Hindlimb muscle (tissue), 1 donor: ENCODE measurements at places on chromosomes 4 and X. TPM values are rescaled to one million over a fixed set of nuclear protein-coding genes. Genes with fewer than 3 reads are reported as not detected.

SEC24D gene
- polyA plus RNA-seq, result 41.3 TPM

SRPK3 gene
- 318 TPM for polyA plus RNA-seq

CISD2 gene
- 24.7 TPM for polyA plus RNA-seq

APLN gene
- polyA plus RNA-seq, result 15.7 TPM

TAF7L gene
- 0.15 TPM for polyA plus RNA-seq

ADH1B gene
- 10.2 TPM for polyA plus RNA-seq

HTN1 gene
- 0.05 TPM for polyA plus RNA-seq

SYN1 gene
- polyA plus RNA-seq, result 8.8 TPM

SERPINA7 gene
- not detected for polyA plus RNA-seq

TENM3 gene
- 17.7 TPM for polyA plus RNA-seq

MTNR1A gene
- not detected for polyA plus RNA-seq

MAGEC3 gene
- 0.66 TPM for polyA plus RNA-seq

DBET gene
- not detected for polyA plus RNA-seq

GAGE12G gene
- not detected for polyA plus RNA-seq

UCP1 gene
- polyA plus RNA-seq, result not detected

PRSS12 gene
- polyA plus RNA-seq, result 3.9 TPM

PSAPL1 gene
- polyA plus RNA-seq, result not detected

KLF8 gene
- polyA plus RNA-seq, result 6.5 TPM

FAM184B gene
- polyA plus RNA-seq, result 5.7 TPM

JAKMIP1 gene
- polyA plus RNA-seq, result 0.14 TPM

DCAF4L1 gene
- polyA plus RNA-seq, result 0.34 TPM
